ENCODE measurements at places on chromosomes 6 and 20.

- DNase-seq, result no peak
These were observed 105.3 kb upstream of the KHDRBS2 start for GRCh38 chr6:62391358-62391757.

GRCh38 chr20:43749734-43750294 is 23.0 kb upstream of the GTSF1L start:
- DNase-seq, result peak; percentile 34

GRCh38 chr6:166346965-166347364 is 4.6 kb upstream of the SFT2D1 start:
- DNase-seq, result no peak

- DNase-seq, result no peak
These were observed 56.6 kb downstream of the MTHFD1L start for GRCh38 chr6:150922137-150922536.

- no peak for DNase-seq
These were observed 233.5 kb upstream of the AGPAT4 start for GRCh38 chr6:161507375-161507774.

- no peak for DNase-seq
These were observed 23.6 kb downstream of the XRN2 start for GRCh38 chr20:21326700-21327099.

DNA sequence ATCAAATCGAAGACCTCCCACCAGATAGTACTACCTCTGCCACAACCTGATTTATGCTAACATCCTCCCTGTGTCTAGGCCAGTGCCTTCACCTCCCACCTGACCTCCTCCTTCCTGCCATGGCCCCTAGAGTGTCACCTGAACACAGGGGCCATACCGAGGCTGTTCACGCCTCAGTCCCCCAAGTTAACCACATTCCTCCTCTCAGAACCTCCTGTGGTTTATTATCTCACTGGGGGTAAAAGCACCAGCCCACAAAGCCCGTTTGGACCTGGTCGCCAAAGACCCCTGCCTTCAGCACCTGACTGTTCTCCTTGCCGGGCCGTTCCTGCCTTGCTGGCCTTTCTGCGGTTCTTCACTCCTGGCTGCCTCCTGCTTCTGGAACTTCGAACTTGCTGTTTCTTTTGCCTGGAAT is 13.7 kb downstream of the MAS1 start:
- DNase-seq, result no peak

GRCh38 chr6:77633993-77634715 is 18.7 kb upstream of the MEI4 start:
- DNase-seq, result no peak
